Suprapubic skin (tissue), 4 donors: ENCODE measurements at places on chromosomes 2 and 18. TPM values are rescaled to one million over a fixed set of nuclear protein-coding genes. Genes with fewer than 3 reads are reported as not detected.
A peak's percentile ranks its signal among the peaks of the same experiment; 100 is the strongest.

- H3K4me1 ChIP-seq = no peaks in the 10 kb centered on the region
- H3K27ac ChIP-seq = no peak overlapping the region
- peaks cover 72% of the 10 kb centered on the region for H3K36me3 ChIP-seq
- H3K4me3 ChIP-seq = no peak overlapping the region
- DNase-seq = no peak
- H3K27me3 ChIP-seq = no peaks in the 10 kb centered on the region
Observed at GRCh38 chr2:20257411-20257810, 32.5 kb upstream of the SDC1 start.

- peak; percentile 70 for DNase-seq
- no peaks in the 10 kb centered on the region for H3K27me3 ChIP-seq
- no peak overlapping the region for H3K27ac ChIP-seq
- H3K4me1 ChIP-seq = no peaks in the 10 kb centered on the region
Observed at GRCh38 chr18:53796040-53796729, 428.3 kb downstream of the MBD2 start.

DNA sequence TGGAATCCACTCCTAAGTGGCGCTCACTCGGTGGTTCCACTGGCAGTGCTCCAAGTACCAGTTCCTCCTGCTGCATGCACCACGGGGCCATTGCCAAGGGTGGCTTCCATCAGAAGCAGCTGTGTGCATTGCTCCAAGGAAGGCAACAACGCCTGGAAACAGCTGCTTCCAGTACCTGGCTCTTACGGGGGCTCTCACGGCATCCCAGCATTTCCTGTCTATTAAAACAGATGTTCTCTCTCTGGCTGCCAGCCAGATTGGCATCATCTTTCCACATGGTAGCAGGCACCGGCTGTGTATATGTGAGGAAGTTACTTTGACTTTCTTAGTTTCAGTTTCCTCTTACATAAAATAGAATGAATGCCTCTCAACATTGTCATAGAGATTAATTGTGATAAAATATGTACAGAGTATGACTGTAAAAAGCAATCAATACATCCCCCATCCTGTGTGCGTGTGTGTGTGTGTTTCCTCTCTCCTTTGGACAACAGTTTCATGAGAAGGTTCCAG is 84.9 kb downstream of the CMPK2 start:
- H3K4me1 ChIP-seq = no peaks in the 10 kb centered on the region
- H3K27me3 ChIP-seq = no peaks in the 10 kb centered on the region
- DNase-seq = no peak
- no peak overlapping the region for H3K27ac ChIP-seq
- H3K36me3 ChIP-seq = no peaks in the 10 kb centered on the region

The PGAP1 gene
- total RNA-seq = 24.7 TPM
